Naive thymus-derived CD4-positive, alpha-beta T cell (primary cell): ENCODE measurements at places on chromosomes 2 and 18. TPM values are rescaled to one million over a fixed set of nuclear protein-coding genes. Genes with fewer than 3 reads are reported as not detected.

GRCh38 chr2:186274936-186275575 lies 211.0 kb upstream of the ZC3H15 start:
- DNase-seq = no peak

Gene HJURP
- total RNA-seq = 0.11 TPM

Gene DNAJC5G
- not detected for total RNA-seq

Gene TMEM18
- total RNA-seq = 34.4 TPM

- no peak for DNase-seq
These were observed 368.8 kb downstream of the NUP35 start for GRCh38 chr2:183493040-183493439.

GRCh38 chr2:116133381-116133942 lies 1681.0 kb upstream of the DDX18 start:
- DNase-seq = no peak

Gene NYAP2
- not detected for total RNA-seq

GRCh38 chr18:62788111-62788510 lies 72.8 kb downstream of the PHLPP1 start:
- DNase-seq = no peak

Gene GDF7
- not detected for total RNA-seq

Gene FHOD3
- total RNA-seq = not detected

DNA sequence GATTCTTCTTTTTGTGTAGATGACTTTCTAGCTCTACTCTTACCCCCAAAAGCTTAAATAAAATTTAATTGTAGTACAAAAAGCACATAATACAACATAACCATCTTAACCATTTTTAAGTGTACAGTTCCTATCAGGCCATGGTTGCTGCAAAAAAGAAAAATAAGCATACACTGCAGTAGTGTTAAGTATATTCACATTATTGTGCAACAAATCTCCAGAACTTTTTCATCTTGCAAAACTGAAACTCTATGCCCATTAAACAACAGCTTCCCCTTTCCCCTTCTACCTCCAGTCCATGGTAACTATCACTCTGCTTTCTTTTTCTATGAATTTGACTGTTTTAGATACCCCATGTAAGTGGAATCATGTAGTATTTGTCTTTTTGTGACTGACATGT lies 18.1 kb downstream of the PPM1B start:
- DNase-seq = no peak

- peak; percentile 14 for DNase-seq
These were observed 590.8 kb upstream of the ID2 start for GRCh38 chr2:8090748-8091700.

- no peak for DNase-seq
These were observed 43.2 kb upstream of the CAB39 start for GRCh38 chr2:230669386-230669950.

DNA sequence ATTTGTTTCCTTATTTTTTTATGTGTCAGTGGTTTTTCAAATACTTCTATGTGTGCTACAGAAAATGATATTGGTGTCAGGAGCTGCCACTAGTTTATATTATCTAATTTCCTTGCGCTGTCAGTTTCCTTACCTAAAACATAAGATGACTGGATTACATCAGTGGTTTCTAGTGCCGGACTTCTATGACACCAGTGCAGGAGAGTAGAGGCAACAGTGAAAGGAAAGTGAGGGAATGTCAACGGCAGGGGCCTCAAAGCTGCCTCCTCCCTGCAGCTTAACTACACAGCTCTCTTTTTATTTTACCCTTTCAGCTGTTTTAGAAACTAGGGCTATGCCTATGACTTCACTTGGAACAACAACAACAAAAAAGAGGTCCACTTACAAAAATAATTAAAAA lies 6.5 kb downstream of the ERBB4 start:
- DNase-seq = no peak

- no peak for DNase-seq
These were observed 15.3 kb upstream of the HES6 start for GRCh38 chr2:238255151-238255551.

GRCh38 chr2:11829947-11830707 lies 83.7 kb downstream of the LPIN1 start:
- peak; percentile 63 for DNase-seq

Gene SCYGR4
- not detected in 2 replicates for total RNA-seq

DNA sequence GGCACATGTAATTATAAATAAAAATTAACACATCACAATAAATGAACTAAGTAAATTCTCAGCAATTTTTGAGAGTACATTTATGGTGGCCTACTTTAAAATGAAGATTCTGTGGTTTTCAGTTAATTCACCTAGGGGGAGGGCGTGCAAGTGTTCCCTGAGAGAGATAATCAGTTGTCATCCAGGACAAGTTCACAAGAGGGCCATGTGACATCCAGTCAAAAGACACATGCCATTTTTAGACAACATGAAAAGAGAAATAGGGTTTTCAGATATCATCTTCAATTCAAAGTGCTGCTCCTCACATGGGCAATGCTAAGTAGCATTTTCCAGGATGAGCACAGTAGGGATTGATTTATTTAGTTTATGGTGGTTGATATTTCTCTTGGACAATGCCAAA lies 393.7 kb downstream of the STK39 start:
- no peak for DNase-seq

Gene LRP1B
- total RNA-seq = not detected

- no peak for DNase-seq
These were observed 36.7 kb downstream of the IL1R2 start for GRCh38 chr2:102028470-102028869.

GRCh38 chr2:109256921-109257320 lies 127.9 kb downstream of the SH3RF3 start:
- no peak for DNase-seq

DNA sequence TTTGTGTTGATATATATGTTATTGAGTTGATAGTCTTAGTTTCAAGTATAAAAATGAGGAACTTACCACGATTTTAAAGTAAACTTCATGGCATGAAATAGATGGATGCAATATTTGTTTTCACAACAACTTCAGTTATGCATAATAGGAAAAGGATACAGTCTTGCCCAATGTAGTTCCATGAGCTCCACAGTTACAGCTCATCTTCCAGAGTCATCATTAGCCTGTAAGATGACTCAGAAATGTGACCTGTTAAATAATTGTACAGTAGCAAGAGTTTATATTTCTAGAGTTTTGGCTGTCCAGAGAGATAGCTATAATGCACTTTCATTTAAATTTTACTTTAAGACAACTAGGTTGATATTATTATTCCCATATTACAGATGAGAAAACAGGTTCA lies 80.9 kb upstream of the ARHGAP28 start:
- no peak for DNase-seq

DNA sequence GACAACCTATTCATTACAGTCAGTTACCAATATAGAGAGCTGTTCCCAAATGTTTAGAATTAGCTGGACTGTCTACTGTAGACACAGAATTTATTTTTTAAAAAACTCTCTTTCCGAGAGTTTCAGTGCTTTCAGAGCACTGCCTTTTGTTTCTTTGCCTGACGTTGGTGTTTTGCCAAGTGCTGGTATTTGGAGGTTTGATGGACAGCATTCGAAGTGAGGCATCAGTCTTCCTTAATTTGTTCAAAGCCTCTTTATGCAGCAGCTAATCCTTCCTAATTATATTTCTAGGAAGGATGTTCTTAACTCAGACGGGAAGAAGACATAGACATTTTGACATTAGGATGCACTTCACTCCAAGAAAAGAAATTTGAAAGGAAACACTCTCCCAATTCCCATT lies 83.2 kb downstream of the LTBP1 start:
- DNase-seq = no peak

Gene EFHD1
- 2.9 TPM for total RNA-seq

- DNase-seq = no peak
These were observed 293.0 kb downstream of the NDUFA10 start for GRCh38 chr2:239731998-239732665.

GRCh38 chr18:29218091-29218490 lies 1041.2 kb upstream of the CDH2 start:
- no peak for DNase-seq

DNA sequence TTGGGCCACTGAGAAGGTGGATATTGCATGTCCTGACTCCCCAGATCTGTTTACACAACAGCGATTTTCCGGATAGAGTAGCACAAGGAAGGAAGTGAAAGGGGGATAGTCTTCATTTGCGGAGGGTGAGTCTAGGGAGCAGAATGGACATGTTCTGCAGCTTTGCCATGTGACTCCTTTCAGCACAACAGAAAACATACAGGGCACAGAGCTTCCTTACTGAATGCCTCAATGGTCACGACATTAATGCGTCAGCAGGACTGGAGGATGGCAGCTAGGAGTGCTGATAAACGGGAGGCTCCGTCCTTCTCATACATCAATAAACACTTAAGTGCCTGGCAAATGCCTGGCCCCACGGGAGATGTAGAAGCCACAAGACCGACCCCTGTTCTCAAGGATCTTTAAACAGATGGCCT lies 163.0 kb downstream of the FAM210A start:
- no peak for DNase-seq

DNA sequence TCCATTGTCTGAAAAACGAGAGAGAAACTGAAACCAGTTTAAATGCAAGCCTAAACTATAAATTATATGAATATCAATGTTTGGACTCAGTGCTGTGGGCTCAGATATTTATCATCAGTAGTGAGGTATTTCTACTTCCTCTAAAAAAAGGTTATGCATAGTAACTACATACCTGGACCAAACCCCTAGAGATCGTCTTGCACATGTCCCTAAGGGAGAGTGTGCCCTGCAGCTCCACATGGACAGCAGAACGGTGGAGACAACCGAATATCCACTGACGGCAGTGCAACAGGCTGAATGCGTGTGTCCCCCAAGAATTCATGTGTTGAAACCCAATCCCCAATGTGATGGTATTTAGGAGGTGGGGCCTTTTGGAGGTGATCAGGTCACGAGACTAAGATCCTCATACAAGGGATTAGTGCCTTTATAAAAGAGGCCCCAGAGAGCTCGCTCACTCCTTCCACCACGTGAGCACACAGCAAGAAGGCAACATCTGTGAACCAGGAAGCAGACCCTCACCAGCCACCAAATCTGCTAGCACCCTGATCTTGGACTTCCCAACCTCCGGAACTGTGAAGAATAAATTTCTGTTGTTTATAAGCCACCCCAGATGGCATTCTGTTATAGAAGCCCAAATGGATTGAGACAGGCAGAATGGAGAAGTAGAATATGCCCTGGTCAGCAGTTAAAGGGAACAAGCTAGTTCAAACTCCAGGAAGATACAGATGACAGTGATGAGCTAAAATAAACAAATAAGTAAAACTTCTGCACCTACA lies 208.4 kb downstream of the ANAPC1 start:
- DNase-seq = no peak

DNA sequence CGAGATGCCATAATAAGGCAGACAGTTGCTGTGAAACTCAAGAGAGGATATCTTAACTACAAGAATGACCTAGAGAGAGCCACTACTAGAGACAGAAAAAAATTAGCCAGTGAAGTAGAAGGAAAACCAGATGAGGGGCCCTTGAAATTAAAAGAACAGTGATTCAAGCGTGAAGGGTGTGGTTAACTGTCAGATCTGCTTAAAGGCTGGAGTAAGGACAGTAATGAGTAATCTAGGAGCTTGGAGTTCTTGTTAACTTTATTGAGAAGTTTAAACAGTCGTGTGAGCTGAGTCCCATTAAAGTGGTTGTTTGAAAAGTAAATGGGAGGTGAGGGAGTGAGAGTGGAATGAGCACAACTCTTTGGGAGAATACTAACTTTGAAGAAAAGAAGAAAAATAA lies 21.3 kb downstream of the PIGN start:
- DNase-seq = no peak

DNA sequence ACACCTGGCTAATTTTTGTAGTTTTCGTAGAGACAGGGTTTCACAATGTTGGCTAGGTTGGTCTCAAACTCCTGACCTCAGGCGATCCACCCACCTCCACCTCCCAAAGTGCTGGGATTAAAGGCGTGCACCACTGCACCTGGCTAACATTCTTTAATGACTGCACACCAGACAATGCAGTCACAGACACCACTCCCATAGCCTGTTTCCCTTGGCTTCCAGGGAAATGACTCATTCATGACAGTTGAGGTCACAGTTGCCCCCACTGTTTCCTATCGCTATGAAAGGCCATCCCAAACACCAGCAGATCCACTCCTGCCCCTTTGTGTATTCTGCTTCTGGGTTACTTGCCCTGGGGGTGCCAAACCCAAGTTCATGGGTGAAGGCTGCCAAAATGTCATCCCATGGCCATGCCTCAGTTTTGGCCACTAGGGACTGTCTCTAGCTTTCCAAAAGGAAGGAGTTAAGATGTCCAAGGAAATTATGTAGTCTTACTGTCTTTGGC lies 8.7 kb downstream of the CHMP1B start:
- no peak for DNase-seq

Gene C2orf80
- not detected for total RNA-seq

DNA sequence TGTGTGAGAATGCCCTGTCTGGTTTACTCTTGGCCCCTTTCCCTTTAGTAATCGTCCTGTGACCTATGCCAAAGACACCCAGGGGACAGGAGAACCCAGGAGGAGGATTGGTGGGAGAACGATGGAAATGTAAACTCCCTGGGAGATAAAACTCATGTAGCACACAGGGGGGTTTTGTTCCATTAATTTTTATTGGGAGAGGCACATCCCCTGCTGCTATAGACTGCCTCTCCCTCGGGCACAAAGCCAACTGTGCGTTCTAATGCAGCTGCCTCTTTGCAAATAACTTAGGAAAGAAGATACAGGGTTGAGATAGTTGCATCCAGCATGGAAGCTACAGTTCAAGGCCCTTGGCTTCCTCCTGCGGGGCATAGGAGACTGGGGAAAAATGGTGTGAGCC lies 489.6 kb downstream of the SLC4A3 start:
- DNase-seq = no peak

GRCh38 chr2:102674370-102674769 lies 55.0 kb downstream of the SLC9A2 start:
- DNase-seq = no peak

GRCh38 chr2:73772819-73773218 lies 7.1 kb downstream of the DUSP11 start:
- no peak for DNase-seq

DNA sequence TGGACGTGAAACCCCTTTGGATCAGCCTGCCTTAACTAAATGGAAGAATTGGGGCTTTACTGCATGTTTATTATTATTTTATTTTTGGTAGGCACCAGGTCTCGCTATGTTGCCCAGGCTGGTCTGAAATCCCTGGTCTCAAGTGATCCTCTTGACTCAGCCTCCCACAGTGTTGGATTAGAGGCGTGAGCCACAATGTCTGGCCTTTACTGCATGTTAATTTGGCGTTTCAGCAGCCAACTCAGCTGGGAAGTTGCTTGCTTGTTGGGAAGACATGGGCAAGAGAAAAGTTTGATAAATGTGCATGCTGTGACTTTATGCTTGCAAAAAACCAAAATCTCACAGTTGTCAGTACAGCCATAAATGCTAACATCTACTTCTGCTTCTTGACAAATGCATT lies 105.1 kb downstream of the FMNL2 start:
- no peak for DNase-seq

Gene BUB1
- total RNA-seq = 2.3 TPM

GRCh38 chr18:34661464-34662087 lies 48.5 kb upstream of the DTNA start:
- no peak for DNase-seq
